ENCODE measurements at places on chromosomes 16 and 17. TPM values are rescaled to one million over a fixed set of nuclear protein-coding genes. Genes with fewer than 3 reads are reported as not detected.

The PPY gene
- not detected for total RNA-seq

The CBX2 gene
- 1.2 TPM for total RNA-seq

The NPIPA1 gene
- 67.6 TPM for total RNA-seq

The PIRT gene
- total RNA-seq, result not detected

The ACAP1 gene
- 3.3 TPM for total RNA-seq

The ALOX12 gene
- total RNA-seq, result 0.09 TPM

The MMP2 gene
- total RNA-seq, result 1,068 TPM

The CPD gene
- total RNA-seq, result 414 TPM

The METTL9 gene
- 77.9 TPM for total RNA-seq

The CA7 gene
- not detected for total RNA-seq

The TBC1D3C gene
- total RNA-seq, result not detected

The SLC16A6 gene
- total RNA-seq, result 0.09 TPM

The RUNDC3A gene
- total RNA-seq, result 0.17 TPM

The SBK1 gene
- total RNA-seq, result not detected

The UMOD gene
- not detected for total RNA-seq

The CACNG3 gene
- not detected for total RNA-seq
